ENCODE measurements at places on chromosomes 6 and 20. TPM values are rescaled to one million over a fixed set of nuclear protein-coding genes. Genes with fewer than 3 reads are reported as not detected.

The UNC93A gene
- not detected for total RNA-seq

DNA sequence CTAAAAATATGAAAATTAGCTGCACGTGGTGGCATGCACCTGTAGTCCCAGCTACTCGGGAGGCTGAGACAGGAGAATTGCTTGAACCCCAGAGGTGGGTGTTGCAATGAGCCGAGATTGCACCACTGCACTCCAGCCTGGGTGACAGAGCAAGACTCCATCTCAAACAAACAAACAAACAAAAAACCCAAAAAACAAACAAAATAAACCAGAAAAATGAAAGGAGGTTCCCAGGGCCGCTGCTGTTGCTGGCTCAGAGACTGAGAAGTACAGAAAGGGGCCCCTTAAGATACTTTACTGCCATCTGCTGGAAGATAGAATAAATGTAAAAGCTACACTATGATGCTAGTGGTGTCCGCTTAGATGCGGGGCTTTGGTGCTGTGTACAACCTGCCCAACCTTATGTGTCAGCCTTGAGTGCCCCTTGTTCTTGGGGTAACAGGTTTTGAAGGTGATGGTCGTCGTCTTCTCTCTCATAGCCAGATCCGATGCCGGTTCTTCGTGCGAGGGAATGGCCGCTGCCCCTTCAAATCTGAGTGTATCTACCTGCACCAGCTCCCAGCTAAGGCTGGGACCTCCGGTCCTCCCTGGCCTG lies 2.8 kb upstream of the FANCE start:
- peak; percentile 58 for DNase-seq

DNA sequence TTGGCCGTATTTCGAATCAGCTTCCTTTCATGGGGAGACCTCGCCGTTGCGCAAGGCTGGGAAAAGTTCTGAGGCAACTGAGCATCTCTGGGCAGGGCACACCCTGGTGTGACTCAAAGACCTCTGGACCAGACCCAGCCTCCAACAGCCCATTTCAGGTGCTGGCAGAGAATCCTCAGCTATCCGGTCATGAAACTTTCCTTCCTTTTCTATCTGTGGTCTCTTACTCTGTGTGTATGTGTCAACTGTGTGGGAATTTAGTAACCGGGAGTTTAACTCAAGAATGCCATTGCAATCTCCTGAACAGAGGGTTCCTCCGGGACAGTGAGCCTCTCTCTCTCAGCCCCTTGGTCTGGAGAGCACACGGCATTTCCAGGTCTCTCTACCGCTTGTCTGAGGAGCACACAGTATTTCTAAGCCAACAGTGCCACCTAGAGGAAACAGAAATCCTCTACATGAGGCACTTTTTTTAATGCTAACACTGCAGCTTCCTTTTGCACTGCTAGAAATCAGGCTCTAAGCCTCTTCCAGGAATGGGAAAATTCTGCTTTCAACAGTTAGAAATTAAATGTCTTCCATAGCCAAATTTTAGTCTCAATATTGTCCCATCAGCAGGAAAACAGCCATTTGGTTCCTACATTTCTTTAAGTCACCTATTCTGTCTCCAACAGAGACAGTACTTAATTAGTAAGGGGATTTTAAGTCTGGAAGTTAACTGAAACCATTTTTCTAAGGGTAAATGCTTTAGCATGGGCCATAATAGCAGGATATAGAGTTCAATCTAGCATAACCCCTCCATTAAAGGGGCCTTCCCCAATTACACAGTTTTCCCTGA lies 32.7 kb downstream of the PLN start:
- no peak for DNase-seq

The SRSF12 gene
- not detected for total RNA-seq

DNA sequence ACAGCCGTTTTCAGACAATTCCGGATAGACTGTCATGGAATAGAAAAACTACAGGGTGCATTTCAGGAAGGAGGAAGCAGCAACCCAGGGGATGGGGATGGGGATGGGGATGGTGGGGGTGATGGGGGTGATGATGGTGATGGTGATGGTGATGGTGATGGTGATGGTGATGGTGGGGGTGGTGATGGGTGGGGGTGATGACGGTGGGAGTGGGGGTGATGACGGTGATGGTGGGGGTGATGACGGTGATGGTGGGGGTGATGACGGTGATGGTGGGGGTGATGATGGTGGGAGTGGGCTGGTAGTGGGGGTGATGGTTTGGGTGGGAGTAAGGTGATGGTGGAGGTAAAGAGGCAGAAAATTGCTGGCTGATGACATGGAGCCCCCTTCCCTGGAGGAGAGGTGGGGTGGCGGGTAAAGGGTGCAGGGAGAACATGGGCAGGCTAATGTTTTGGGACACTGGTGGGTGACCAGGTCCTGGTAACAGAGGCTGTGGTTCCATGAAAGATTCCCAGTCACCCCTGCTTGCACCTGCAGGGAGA lies 17.5 kb downstream of the LAMA5 start:
- no peak for DNase-seq

DNA sequence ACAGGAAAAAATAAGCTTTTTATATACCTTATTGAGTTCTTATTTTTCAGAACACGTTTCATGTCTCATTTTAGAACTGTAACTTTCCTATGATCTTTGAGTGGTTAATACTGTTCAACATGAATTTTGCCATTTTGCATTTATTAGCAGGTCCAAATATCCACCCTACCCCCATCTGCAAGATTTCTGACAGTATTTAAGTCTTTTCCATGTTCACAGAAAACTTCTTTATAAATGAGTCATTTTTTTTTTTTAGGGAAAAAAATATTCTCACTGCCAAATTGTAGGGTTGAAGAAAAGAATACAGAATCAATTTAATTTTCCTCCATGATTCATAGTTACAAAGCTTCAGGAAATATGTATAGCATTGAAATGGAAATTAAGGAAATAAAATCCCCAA lies 101.8 kb downstream of the COL21A1 start:
- no peak for DNase-seq

GRCh38 chr6:38824243-38824894 lies 109.3 kb downstream of the DNAH8 start:
- no peak for DNase-seq

- no peak for DNase-seq
Measured at GRCh38 chr20:41050361-41051008, 21.9 kb downstream of the TOP1 start.

The HLA-C gene
- 1,393 TPM for total RNA-seq

DNA sequence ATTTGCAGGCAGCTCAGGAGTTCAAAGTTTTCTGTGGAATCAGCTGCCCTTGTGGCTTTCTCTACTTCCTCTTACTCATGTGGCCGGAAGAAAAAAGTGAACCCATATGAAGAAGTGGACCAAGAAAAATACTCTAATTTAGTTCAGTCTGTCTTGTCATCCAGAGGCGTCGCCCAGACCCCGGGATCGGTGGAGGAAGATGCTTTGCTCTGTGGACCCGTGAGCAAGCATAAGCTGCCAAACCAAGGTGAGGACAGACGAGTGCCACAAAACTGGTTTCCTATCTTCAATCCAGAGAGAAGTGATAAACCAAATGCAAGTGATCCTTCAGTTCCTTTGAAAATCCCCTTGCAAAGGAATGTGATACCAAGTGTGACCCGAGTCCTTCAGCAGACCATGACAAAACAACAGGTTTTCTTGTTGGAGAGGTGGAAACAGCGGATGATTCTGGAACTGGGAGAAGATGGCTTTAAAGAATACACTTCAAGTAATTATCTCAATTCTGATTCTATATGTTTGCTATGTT lies 1.1 kb downstream of the MGME1 start:
- peak; percentile 70 for DNase-seq

- DNase-seq = no peak
Measured at GRCh38 chr6:133198725-133199124, 42.4 kb upstream of the EYA4 start.

DNA sequence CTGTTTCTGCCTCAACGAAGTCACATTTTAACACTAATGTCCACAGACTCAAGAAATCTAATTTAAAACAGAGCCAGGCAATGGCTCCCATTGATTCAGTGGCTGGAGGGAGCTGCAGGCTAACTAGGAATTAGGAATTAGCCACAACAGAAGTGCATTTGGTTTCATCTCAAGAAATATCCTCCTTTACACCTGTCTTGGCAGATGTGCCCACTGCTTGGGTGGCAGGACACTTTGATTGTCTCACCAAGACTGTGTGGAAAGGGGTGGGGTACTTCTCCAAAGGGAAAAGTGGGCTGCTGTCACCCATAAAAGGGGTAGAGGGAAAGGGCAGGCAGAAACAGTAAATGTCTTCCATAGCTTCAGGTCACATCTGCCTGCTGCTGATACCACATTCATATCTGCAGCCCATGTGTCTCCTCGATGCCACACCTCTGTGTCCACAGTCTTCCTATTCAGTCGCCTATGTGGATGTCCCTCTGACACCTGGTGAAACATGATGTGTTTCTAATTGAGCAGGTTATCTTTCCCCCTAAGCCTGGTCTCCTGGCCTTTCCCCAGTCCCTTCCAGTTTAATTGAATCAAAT lies 10.9 kb upstream of the OSER1 start:
- DNase-seq = no peak
